Hypothalamus (tissue), 51 donors: ENCODE measurements at places on chromosomes 7 and 10.

GRCh38 chr7:266851-267840 lies 22.8 kb upstream of the FOXL3 start:
- DNase-seq = no peak

DNA sequence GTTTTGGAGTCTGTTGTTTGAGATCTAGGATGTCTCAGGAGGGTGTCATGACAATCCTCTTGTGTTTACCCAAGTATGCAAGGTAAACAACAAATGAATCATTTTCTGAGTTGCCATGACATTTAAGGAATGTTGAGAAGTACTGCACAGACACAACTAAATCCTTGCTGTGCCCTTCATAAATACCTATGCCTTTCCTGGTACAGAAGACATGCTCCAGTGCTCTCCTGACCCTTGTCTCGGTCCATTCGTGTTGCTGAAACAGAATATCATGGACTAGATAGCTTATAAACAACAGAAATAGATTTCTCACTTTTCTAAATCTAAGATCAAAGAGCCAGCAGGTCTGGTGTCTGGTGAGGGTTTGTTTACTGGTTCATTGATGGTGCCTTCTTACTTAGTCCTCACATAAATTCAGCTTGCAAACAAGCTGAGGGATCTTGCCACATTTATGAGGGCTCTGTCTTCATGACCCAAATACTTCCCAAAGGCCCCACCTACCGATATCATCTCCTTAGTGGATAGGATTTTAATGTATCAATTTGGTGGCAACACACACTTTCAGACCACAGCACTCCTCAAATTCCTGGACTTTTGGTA lies 341.8 kb upstream of the SEMA3A start:
- no peak for DNase-seq

DNA sequence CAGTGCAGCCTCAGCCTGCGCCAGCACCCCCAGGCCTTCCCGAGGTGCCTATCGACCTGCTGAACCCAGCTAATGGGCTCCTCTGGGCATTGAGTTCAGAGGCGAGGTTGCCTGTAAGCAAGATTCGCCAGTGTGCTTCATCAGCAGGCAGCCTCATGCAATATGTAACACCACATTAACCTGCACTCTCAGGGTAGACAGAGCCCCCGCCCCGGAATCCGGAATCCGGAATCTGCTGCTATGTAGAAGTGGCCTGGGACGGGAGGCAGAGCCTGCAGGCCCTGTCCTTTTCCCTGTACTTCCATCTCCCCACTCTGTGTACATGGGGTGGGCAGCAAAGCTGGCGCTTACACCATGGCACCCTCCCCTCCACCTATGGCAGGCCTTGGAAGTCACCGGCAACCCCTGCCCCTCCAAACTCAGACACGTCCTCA lies 83.9 kb upstream of the RET start:
- DNase-seq = no peak

GRCh38 chr10:133121479-133121878 lies 33.8 kb downstream of the ADGRA1 start:
- DNase-seq = no peak

DNA sequence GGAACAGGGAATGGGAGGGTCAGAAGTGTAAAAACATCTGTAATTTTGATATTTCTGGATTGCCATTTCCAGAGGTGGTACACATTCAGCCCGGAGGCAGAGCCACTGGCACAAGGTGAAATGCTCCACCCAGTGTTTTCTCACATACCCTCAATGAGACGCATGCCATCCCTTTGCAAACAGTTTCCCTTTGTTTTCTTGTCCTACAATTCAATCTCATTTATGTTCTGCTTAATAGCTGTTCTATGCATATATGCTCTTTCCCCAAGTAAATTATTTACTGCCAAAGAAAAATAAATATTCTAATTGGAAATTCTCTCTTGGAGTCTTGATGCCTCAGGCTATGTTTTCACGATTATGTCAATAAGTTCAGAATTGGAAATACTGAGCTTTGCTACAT lies 369.7 kb upstream of the AKR1E2 start:
- DNase-seq = no peak

GRCh38 chr7:80719261-80719660 lies 80.8 kb downstream of the CD36 start:
- DNase-seq = no peak

DNA sequence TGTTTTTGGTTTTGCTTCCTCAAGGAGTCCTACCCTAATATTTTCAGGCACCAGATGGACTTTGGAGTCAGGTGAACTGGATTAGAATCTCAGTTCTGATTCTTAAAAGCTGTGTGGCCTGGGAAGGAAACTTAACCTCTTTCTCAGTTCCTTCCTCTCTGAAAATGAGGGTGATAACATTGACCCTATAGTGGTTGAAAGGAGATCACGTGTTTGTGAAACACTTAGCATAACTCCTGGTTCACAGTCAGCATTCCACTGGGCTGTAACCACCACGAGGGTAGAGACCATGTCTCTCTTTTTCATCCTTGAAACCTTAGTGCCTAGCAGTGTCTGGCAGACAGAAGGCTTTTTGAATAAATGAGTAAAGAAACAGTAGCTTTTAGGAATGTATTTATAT lies 16.7 kb downstream of the LSMEM1 start:
- DNase-seq = no peak

- no peak for DNase-seq
These were observed 182.1 kb upstream of the SHH start for GRCh38 chr7:155994279-155994811.

- no peak for DNase-seq
These were observed 8.8 kb downstream of the LIMK1 start for GRCh38 chr7:74092321-74092963.

DNA sequence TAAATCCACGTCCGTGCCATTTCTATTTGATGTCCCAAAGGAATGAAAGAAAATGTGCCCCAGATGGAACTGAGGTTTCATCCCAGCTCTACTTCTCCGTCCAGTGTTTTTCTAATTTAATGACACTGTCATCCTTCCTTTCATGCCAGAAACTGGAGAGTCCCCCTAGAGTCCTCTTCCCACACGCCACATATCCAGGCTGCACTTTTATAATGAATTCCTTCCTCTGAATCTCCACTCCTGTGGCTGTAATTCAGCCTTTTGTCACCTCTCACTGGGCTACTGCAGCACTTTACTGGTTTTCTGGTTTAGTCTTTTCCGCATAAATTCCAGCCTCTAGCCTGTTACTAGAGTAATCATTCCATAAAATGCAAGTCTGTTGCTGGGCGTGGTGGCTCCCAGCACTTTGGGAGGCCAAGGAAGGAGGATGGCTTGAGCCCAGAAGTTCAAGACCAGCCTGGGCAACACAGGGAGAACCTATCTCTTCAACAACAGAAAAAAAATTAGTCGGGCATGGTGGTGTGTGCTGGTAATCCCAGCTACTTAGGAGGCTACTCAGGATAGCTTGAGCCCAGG lies 142.6 kb upstream of the RHEB start:
- no peak for DNase-seq

DNA sequence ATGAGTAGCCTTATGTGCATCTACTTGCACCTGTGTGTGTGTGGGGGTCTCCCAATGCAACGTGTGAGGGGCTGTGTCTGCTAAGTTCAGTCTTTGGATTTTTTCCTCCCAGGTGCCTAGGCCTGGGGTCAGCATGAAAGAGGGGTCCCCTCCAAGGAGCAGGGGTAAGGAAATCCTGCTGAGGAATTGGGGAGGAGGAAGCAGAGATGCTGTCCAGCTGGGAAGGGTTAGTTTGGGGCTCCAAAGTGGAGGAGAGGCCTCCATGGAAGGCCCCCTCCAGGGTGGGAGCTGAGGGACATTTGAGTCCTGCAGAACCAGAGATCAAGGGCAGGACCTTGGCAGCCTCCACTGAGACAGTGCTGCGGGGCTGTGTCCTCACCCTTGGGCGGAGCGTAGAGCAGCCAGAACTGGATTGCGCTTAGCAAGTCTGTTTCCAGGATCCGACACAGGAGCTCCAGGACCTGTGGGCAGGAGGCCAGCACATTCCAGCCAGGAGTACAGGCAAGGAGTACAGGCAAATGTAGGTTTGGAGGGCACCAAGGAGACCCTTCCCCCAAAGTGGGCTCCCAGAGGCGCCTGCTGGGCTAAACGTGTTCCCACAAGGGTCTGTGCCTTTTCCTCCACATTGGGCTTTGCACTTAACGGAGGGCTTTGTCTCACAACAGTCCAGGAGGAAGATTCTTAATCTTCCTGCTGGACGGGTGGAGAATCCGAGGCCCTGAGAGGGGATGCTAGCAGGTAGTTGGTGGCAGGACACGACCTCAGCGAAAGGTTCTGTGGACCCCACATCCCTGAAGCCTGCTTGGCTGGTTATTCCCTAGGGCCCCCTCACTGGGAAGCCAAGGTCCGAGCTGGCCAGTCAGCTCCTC lies 10.1 kb downstream of the TBATA start:
- no peak for DNase-seq

DNA sequence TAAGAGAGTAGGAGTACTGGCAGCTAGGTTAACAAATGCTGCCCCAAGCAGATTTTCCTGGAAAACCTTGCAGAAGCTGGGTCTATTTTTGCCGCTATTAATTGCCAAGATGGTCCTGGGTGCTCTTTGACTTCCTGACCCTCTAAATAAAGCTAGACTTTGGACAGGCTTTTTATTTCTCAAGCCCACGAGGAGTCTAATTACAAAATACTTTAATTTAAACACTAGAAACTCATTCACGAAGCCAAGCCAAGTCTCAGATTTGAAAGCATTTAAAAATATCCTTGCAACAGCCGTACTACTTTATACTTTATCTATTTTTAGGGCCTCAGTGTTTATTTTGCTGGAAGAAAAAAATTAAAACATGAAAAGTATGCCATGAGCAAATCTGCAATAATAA lies 45.1 kb downstream of the TMEM26 start:
- no peak for DNase-seq

DNA sequence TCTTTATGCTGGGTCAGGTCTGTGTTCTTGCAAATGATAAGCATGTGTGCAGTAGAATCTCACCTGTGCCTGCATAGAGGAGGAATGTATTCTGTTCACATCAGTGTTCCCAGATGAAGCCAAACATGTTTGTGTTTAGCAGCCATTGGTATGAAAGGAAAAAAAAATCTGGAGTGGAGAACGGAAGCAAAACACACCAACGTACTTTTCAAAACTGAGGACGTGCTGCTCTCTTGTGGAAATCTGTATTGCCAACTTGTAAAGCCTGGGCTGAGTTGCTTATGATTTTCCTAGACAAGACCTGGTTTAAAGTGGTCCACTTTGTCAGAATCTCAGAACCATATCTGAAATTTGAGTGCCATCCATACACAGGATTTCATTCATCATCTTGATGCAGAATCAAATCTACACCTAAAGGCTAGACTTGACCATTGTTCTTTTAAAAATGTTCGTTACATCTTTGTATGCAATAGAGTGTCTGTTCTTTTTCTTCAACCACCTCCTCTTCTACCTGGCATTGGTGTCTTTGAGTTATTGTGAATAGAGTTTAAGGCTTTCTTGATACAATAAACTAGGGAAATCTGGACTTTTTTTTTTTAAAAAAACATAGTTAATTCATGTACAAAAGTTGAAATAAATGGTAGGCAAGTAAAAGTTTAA lies 367.7 kb downstream of the PHF14 start:
- DNase-seq = no peak

DNA sequence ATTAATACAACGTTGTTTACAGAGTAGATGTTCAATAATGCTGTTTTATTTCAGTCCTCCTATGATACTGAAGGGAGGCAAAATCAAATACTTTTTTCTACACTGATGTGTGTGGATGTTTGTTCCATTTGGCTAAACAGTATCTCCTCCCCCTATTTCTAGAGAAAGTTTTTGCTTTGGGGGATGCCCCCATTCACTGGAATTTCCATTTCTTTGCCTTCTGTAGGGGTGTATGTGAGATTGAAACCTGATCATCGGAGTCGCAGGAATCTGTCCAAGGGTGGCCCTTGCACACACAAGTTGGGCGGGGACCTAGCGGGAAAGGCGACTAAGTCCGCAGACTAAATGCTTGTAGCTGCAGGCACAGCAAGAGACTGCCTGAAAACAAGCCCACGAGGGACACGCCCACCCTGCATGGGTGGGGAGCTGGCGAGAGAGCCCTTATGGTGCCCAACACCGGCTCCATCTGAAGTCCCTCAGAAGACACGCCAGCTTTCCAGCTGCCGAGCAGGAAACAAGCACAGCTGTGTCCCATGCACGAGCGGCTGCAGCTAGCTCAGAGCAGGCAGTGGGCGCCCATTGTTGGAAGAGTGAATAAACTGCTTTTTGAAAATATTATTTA lies 58.0 kb downstream of the ESYT2 start:
- no peak for DNase-seq

GRCh38 chr10:690372-691161 lies 1.1 kb upstream of the DIP2C start:
- no peak for DNase-seq

DNA sequence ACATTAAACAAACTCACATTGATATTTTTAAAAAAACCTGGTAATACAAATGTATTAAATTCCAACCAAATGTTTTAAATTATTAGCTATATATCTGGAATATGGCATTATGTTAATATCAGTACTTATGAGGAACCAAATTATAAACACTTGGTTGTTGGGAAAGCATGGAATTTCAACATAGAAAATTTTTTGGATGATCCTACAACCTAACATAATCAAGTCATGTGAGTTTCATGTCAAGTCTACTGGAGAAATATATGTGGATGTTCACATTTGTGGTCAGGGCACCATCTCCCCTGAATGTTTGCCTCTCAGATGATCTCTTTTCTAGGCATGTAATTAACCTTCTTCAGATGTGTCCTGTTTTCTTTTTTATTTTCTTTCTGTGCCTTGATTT lies 5.2 kb upstream of the POT1 start:
- no peak for DNase-seq

DNA sequence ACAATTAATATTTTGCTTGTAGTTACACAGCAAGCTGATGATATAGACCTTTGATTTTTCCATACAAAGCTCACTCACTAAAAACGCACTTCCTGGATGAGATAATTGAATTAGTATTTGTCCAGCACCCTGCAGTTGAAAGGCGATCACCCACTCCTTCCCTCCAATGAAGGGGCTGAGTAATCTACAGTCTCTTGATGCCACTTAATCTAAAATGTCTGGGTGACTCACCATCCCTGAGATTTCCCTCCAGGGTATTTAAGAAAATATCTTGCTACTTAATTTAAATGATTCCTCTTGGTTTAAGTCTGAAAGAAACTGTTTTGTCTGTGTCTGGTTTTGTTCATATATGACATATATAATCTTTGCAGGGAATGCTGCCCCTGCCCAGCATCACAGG lies 515.3 kb downstream of the GRID1 start:
- no peak for DNase-seq

- DNase-seq = no peak
These were observed 190.2 kb downstream of the CAMK1D start for GRCh38 chr10:12539350-12540164.

DNA sequence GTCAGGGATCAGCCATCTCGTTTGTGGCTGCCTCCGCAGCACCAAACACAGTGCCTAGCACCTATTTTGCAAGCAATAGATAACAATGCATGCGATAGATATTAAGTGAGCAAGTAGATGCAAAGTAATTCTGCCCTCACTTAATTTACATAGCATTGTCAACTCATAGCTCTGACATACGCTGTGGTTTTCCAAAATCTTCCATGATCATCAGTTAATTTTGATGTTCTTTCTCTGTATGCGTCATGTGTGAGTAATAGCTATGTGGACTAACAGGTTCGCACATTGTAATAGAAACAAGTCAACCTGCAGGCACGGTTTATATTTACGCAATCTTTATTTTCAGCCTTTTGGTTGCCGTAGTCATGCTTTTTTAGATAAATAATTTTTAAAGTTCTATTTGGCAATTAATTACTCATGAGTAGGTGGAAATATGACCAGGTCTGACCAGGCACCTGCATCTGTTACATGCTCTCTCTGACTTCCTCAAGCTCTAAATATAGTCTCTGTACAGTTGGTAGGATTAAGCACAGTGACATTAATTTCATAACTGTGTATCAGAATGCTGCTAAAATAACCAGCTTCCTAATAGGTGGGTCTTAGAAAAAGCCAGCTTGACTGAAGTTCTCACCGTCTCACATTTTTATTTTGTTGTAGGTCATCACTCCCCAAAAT lies 13.3 kb downstream of the MAP3K8 start:
- DNase-seq = no peak
